ENCODE measurements at places on chromosomes 7 and 10. TPM values are rescaled to one million over a fixed set of nuclear protein-coding genes. Genes with fewer than 3 reads are reported as not detected.

The TRIM56 gene
- total RNA-seq, result 62.6 TPM

The NUTM2A gene
- total RNA-seq, result 1.1 TPM

The SLC26A5 gene
- not detected for total RNA-seq

The MAT1A gene
- total RNA-seq, result not detected

The ADRB1 gene
- 0.47 TPM for total RNA-seq

The TMEM184A gene
- total RNA-seq, result 75.8 TPM

The UBE2H gene
- 115 TPM for total RNA-seq

The GNGT1 gene
- total RNA-seq, result not detected

The TRIM74 gene
- total RNA-seq, result not detected

The HOXA11 gene
- 0.54 TPM for total RNA-seq

DNA sequence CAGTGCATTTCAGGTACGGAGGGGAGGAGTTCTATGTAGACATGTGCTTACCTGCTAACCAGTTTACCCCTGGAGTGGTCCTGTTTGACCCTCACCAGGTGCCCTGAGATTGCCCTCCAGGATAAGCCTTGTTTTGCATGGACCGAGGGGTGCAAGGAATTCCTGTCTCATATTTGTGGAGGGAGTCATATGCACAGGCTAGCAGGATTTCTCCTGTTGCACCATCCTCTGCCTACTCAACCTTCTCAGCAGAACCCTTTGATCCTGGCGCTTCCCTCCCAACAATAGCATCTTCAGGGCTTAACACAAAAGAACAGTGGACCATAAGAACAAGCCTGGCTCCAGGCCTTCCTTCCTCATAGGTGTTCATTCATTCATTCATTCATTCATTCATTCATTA, 7.2 kb downstream of the TRPV6 start:
- no peak overlapping the region for H3K27ac ChIP-seq
- no peak overlapping the region for H3K4me3 ChIP-seq
- peaks cover 89% of the 10 kb centered on the region for H3K27me3 ChIP-seq
- peaks cover 22% of the 10 kb centered on the region for H3K4me1 ChIP-seq
- no peak for DNase-seq

DNA sequence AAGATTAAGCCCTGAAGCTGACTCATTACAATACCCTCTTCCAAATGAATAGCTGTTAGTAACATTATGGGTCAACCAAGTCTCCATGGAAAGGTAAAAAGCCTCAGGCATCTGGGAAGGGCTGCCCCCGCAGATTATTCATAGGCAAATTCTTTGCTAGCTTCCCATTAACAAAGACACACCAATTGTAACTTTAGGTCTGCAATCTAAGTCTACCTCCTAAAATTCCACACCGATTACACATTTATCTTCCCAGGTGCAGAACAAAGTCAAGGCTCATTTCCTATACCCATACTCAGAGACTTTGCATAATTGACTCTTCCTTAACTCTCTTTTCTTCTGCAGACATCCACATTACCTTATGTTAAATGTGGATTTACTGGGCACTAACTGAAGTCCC, 826.3 kb upstream of the MBL2 start:
- no peaks in the 10 kb centered on the region for H3K27me3 ChIP-seq
- H3K4me3 ChIP-seq, result no peak overlapping the region
- peaks cover 10% of the 10 kb centered on the region for H3K4me1 ChIP-seq
- H3K27ac ChIP-seq, result no peak overlapping the region
- no peak for DNase-seq
- H3K36me3 ChIP-seq, result no peaks in the 10 kb centered on the region

- H3K27me3 ChIP-seq, result peaks cover 51% of the 10 kb centered on the region
- no peaks in the 10 kb centered on the region for H3K36me3 ChIP-seq
- H3K27ac ChIP-seq, result no peak overlapping the region
- no peaks in the 10 kb centered on the region for H3K4me1 ChIP-seq
- peak; percentile 82 for DNase-seq
These were observed 25.8 kb upstream of the PPP2R2D start for GRCh38 chr10:131874991-131875451.

DNA sequence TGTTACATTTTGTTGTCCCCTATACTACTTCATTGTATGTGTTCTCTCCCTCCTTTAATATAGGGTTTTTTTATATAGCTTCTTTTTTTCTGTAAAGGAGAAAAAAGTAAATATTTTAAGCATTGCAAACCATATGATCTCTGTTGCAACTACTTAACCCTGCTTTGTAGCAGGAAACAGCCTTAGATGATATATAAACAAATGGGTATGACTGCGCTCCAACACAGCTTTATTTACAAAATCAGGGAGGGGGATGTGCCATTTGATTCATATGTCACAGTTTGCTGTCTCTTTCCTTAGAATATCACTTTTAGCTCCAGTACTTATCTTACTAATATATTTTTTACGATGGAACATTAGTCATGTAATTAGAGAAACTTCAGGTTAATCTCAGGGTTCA, 155.2 kb upstream of the GNAI1 start:
- no peaks in the 10 kb centered on the region for H3K36me3 ChIP-seq
- DNase-seq, result no peak
- no peak overlapping the region for H3K4me3 ChIP-seq
- H3K27me3 ChIP-seq, result no peaks in the 10 kb centered on the region

GRCh38 chr7:51303142-51303525, 13.5 kb downstream of the COBL start:
- peak overlapping the region; percentile 20 for H3K4me3 ChIP-seq
- H3K27ac ChIP-seq, result peak overlapping the region; percentile 38
- peaks cover 22% of the 10 kb centered on the region for H3K4me1 ChIP-seq
- H3K36me3 ChIP-seq, result no peaks in the 10 kb centered on the region
- no peaks in the 10 kb centered on the region for H3K27me3 ChIP-seq

- no peak for DNase-seq
- no peak overlapping the region for H3K4me3 ChIP-seq
These were observed 55.8 kb downstream of the CASD1 start for GRCh38 chr7:94565247-94565894.

DNA sequence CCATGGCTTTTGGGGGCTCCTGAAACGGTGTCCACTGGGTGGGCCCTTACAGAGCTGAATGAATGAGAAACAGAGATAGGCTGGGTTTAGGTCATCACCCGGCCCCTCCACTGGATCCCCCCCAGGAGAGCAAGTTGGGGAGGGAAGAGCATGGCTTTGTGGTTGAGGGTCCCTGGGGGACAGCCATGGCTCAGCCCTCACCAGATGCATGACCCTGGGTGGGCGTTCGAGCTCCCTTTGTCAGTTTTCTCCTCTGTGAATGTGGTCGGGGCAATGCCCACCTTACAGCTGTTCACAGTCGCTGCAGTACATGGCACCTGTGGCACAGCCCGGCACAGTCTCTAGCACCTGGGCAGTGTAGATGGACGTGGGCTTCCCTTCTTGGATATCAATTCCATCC, 40.6 kb upstream of the CXCL12 start:
- DNase-seq, result no peak
- H3K36me3 ChIP-seq, result no peaks in the 10 kb centered on the region
- H3K4me1 ChIP-seq, result no peaks in the 10 kb centered on the region
- peaks cover 16% of the 10 kb centered on the region for H3K27me3 ChIP-seq
- no peak overlapping the region for H3K4me3 ChIP-seq
- no peak overlapping the region for H3K27ac ChIP-seq

DNA sequence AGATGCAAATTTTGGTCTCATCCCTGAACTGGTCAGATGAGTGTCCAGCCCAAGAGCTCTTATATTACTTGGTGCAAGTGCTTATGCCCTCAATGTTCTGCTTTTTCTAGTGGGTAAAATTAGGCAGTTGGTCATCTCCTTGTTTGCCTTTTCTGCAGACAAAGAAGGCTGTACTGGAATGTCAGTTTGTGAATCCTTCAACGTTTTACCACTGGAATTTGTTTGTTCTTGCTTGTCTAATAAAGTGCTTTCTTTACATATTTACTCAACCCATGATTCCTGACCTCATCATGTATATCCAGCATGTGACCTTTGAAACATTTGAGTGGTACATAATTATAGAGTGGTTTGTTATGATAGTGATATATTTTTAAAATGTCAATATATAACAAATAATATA, 232.2 kb upstream of the TEX47 start:
- peaks cover 41% of the 10 kb centered on the region for H3K4me1 ChIP-seq
- DNase-seq, result no peak
- no peaks in the 10 kb centered on the region for H3K36me3 ChIP-seq
- H3K27ac ChIP-seq, result no peak overlapping the region
- H3K27me3 ChIP-seq, result no peaks in the 10 kb centered on the region
- no peak overlapping the region for H3K4me3 ChIP-seq

DNA sequence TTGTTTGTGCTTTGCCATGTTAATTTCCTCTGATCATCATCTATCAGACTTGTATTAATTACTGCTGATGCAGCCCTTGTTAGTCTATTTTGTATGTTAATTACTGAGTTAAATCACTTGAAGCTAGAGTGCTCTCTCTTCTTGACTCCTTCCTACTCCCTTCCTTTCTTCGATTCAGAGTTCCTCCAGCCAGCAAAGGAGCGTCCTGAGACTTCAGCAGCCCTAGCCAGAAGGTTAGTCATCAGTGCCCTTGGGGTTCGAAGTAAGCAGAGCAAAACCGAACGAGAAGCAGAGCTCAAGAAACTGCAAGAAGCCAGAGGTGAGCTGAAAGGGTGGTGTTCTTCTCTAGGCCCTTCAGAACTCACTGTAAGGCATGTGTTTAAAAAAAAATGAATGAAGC, 32.1 kb downstream of the LOXL4 start:
- no peak overlapping the region for H3K27ac ChIP-seq
- H3K4me1 ChIP-seq, result no peaks in the 10 kb centered on the region
- no peaks in the 10 kb centered on the region for H3K36me3 ChIP-seq
- no peak for DNase-seq

DNA sequence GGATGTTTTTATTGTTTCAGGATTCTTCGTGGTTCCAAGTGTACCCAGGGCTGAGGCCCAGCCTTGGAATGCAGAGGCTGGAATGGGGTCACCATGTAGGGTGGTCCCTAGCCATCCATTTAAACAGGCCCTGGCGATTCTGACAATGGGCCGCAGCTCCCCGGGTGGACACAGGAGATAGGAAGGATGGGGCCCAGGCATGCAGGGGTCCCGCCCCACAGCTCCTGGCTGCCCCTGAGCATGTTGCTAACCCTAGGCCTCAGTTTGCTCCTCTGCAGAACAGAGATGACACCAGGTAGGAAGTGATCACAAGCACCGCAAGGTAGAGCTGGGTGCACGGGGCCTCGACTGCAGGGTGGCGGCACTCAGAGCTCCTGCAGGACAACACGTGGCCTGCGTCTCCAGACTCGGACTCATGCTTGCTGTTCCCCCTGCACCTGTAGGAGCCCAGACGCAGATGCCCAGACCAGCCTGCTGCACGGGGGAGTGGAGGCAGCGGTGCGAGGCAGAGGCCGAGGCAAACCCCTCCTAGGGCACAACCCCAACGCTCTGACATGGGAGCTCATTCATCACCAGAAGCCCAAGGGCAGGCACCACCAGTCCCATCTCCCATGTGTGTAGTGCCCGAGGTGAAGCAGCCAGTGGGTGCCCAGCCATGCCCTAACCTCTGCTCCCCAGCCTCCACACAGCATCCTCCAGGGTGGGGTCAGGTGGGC, 25.5 kb downstream of the VIPR2 start:
- H3K27me3 ChIP-seq, result peaks cover 33% of the 10 kb centered on the region
- no peak overlapping the region for H3K4me3 ChIP-seq
- no peak for DNase-seq
- no peak overlapping the region for H3K27ac ChIP-seq
- H3K4me1 ChIP-seq, result no peaks in the 10 kb centered on the region
- H3K36me3 ChIP-seq, result no peaks in the 10 kb centered on the region

DNA sequence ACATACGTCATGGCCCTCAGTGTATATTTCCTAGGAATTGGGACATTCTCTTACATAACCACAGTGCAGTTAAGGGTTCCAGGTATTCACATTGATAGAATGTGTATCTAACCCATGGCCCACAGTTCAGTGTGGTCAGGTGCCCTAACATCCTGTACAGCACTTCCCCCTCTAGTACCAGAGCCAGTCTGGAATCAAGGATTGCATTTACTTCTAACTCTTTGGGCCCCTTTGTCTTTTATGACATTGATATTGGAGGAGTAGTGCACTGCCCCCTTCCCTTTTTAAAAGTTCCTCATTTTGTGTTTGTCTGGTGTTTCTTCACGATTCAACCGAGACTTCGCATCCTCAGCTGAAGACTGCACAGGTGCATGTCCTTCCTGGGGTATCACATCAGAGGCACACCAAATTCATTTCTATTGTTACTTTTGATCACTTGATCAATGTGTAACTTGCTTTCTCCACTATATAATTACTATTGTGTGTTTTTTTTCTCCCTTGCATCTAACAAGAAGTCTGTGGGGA, 22.4 kb upstream of the NPFFR1 start:
- no peak overlapping the region for H3K27ac ChIP-seq
- H3K36me3 ChIP-seq, result no peaks in the 10 kb centered on the region
- no peak overlapping the region for H3K4me3 ChIP-seq
- no peak for DNase-seq

DNA sequence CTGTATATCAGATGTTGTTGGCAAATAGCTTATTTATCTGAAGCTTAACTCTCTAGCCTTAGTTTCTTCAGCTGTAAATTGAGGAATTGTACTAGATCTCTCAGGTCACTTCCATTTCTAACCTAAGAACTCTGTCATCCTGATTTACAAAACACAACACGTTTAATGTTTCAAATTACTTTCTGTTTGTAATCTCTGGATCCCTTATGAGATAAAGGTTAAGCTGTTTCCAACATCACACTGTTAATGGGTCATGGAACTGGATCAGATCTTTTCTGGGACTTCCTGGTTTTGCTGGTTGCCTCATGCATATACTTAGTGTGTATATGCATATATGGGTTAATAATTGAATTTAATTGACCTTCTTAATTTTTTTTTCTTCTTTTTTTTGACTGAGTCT, 9.9 kb downstream of the SAMD8 start:
- H3K4me3 ChIP-seq, result no peak overlapping the region
- DNase-seq, result no peak
- no peaks in the 10 kb centered on the region for H3K4me1 ChIP-seq
- H3K36me3 ChIP-seq, result peaks cover 5% of the 10 kb centered on the region
- no peaks in the 10 kb centered on the region for H3K27me3 ChIP-seq

DNA sequence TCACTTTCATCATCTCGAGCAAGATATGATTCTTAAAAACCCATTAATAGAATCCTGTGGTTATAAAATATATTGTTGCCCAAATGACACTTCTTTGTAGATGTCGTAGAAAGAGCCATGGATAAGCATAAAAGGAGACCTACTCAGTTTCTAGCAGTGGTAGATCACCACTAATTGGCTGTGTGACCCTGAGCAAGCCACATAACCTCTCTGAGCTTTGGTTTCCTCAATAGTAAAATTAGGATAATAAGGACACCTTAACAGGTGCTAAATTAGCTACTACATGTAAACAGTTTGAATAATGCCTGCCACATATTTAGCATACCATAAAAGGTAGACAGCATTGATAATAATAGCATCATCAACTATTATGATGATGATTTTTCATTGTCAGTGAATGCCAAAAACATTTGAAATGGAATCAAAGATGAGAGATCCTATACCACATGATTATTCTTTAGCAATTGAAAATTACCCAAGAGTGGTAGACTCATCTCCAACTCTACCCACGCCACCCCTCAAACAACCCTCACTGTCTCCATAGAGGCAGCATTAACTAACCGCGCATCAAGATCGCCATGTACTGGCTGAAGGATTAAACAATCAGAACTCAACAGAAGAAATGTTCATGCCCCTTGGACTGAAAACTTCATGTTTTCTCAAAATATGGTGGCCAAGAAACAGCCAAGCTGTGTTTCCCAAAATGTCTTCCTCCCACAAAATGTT, 45.8 kb downstream of the CHST15 start:
- H3K4me3 ChIP-seq, result no peak overlapping the region
- no peaks in the 10 kb centered on the region for H3K27me3 ChIP-seq
- DNase-seq, result no peak
- H3K4me1 ChIP-seq, result no peaks in the 10 kb centered on the region
- peaks cover 10% of the 10 kb centered on the region for H3K36me3 ChIP-seq
